ENCODE measurements at places on chromosomes 6 and 20. TPM values are rescaled to one million over a fixed set of nuclear protein-coding genes. Genes with fewer than 3 reads are reported as not detected.

CST2 gene
- total RNA-seq = 6.9 TPM

CPNE5 gene
- total RNA-seq = not detected

SLC17A1 gene
- total RNA-seq = not detected

CCN6 gene
- total RNA-seq = not detected

GSTA2 gene
- total RNA-seq = not detected
